ENCODE measurements at places on chromosomes 13 and 19.

DNA sequence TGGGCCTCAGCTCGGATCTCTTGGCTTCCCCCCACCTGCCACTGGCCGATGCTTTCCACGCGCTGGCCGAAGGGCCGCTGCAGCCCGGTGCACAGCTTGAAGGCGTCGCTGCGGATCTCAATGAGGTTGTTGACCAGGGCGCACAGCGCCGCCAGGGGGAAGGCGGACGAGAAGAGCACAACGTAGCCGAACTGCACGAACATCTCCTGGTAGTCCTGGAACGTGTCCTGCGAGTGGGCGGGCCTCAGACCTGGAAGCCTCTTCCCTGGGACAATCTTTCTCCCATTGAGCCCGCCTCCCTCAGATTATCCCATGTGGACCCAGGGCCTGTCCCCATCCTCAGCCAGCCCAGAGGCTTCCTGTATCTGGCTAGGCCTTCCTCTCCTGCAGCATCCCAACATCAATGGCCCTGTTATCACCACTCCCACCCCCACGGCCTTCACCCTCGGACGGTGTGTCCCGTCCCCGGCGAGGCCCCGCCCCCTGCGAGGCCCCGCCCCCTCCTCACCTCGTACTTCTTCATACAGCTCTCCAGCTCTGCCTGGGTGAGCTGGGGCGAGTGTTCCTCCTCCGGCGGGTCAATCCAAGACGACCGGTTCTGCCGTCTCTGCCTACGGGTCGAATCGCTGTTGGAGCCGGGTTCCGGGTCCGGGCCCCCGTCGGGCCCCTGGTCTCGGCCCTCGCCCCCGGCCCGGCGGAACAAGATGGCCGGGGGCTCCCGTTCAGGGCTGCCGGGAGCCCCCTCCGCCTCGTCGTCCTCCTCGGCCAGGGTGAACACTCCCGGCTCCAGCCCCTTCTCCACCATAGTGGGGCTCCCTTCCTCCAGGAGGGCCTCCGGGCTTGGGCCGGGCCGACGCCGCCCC, 6.8 kb downstream of the ANO8 start:
- DNase-seq: no peak

DNA sequence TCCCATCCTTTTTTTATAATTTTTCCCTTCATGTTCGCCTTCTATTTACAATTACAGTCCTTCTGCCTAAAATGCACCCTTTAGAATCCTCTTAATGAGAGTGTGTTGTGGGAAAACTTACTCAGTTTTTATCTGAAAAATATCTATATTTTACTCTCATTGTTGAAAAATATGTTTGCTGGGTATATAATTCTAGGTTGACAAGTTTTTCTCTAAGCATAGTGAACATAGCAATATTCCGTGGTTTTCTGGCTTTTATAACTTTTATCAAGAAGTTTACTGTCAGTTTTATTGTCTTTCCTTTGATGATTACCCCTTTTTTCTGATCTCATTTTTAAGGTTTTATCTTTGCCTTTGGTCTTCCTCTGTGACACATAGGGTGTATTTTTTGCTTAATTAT, 57.3 kb downstream of the UQCRFS1 start:
- DNase-seq: no peak

DNA sequence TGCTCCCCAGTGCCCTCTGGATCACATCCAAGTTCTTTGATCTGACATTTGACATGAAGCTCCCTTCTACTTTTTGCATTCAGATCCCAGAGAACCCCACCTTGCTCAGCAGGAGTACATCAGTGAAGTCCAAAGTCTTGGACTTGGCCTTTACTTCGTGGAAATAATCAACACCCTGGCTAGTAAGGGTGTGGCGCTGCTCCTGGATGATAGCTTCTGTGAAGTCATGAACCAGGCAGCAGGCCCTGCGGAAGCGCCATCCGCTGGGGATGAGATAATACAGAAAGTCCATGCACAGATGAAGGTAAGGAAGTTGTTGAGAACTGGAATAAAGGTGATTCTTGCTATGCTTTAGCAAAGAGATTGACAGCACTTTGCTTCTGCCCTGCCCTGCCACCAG, 43.2 kb downstream of the OR10H4 start:
- DNase-seq: no peak

DNA sequence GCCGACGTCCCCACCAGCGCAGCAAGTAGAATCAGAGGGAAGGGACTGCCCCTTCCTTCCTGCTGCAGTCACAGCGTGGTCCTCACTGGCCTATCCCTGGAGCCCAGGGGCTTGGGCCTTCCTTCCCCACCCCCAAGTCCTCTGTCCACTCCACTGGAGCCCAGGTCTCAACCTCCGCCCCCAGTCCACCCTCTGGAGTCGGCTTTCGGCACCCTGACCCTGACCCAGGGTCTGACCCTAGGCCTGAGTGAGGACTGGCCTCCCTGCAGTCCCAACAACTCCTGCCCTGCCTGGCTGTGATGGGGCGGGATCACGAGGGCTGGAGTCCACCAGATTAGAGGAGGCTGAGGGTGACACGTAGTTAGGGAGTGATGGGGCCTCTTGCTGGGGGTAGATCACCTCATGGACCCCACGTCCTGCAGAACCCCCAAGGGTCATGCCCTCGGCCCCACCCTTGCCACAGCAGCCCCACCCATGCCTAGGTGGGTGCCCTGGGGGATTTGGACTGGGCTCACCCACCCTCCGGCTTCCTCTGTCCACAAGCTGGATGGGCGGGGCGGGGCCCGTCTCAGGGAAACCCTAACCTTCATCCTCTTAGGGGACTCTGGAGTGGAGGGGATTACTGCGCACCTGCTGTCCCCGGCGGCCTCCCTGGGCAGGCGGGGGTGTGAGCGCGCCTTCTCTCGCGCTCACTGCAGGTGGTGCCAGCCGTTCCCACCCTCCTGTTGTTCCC, 3.8 kb downstream of the RAX2 start:
- no peak for DNase-seq

- DNase-seq: no peak
Observed at GRCh38 chr19:31427857-31428256, 78.6 kb upstream of the TSHZ3 start.

DNA sequence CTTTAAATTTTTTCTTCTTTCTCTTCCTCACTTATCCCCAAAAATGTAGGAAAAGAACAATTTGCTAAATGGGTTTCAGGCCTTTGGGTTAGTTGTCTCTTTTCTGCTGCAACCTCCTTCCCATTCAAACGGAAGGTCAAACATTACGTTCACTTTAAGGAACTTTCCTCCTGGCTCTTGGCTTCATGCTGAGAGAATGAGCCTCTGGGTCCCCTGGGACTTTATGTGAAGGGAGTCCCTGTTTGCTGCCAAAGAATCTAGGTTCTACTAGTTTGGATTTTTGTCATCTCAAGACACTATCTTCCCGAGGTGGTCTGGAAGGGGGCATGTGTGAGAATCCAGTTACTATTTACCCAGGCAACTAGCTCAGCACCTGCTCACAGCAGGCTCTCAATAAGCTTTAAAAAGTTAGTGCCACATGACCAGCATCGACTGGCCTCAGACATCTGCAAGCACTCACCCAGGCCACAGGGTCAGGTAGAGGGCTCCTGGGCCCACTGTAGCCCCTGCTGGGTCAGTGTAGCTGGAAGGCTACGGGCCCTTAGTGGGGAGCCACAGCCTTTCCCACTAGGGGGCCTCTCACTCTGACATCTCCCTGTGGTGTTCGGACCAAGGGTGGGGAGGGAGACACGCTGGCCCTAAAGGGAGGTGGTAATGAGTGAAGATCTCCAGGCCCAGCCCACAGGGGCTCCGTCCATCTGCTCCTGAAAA, 40.5 kb downstream of the FAM124A start:
- DNase-seq: no peak

- DNase-seq: no peak
Observed at GRCh38 chr13:92657565-92657964, 569.0 kb upstream of the GPC6 start.

DNA sequence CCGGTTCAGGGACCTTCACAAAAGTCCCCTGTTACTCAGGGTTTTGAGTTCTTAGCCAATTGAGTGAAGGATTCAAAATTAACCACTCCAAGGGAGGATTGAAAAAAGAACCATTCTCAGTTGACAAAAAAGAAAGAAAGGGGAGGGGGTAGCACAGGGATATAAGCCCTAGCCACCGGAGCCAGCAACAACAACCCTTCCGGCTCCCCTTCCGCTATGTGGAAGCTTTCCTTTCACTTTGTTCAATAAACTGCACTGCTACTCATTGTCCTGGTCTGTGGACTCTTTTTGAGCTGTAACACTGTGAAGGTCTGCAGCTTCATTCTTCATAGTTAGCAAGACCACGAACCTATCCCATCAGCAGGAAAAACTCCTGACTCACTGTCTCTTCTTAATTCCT, 1488.1 kb upstream of the PRR20A start:
- no peak for DNase-seq

- peak; percentile 71 for DNase-seq
Observed at GRCh38 chr19:18388100-18388959, 2.4 kb downstream of the GDF15 start.

GRCh38 chr13:32737111-32737571, 150.9 kb downstream of the PDS5B start:
- DNase-seq: no peak

DNA sequence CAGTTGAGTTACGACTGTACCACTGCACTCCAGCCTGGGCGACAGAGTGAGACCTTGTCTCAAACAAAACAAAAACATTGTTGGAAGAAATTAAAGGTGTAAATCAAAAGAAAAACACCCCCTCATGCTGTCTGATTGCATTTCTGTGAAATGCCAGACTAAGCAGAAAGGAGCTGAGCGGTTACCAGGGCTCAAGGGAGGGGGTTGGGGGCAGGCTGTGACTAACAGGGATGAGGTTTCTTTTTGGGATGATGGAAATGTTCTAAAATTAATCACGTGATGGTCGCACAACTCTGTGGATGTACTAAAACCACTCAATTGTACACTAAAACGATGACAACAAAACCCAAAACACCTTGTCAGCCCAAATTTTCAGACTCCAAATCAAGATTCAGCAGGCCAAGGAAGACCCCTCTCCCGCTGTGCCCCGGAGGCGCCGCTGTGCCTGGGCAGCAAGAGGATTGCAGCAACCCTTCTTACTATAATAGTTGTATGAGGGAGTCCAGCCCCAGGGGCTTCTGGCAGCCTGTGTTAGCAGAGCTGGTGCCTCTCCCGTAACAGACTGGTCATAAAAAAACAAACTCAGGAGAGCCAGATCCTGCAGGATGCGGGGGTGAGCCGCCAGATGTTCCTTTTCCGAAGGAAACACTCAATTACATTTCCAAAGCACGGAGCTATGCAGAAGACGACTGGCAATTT, 20.9 kb downstream of the CAPS start:
- DNase-seq: no peak

- no peak for DNase-seq
Observed at GRCh38 chr19:51490676-51491075, 10.9 kb downstream of the SIGLEC12 start.

GRCh38 chr19:39736088-39736487, 1.7 kb downstream of the CLC start:
- DNase-seq: no peak

DNA sequence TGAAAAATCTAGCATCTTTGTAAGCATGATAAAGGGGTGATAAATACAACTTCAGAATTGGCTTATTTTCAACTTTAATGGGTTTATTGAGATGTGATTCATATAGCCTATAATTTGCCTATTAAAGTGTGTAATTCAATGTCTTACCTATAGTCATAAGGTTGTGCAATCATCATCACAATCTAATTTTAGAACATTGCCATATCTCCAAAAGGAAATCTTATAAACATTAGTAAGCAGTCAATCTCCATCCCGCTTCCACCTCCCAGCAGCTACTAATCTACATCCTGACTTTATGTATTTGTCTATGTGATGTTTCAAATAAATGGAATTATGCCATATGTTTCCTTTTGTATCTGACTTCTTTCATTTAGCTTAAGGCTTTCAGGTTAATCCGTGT, 145.2 kb upstream of the KLHL1 start:
- no peak for DNase-seq

DNA sequence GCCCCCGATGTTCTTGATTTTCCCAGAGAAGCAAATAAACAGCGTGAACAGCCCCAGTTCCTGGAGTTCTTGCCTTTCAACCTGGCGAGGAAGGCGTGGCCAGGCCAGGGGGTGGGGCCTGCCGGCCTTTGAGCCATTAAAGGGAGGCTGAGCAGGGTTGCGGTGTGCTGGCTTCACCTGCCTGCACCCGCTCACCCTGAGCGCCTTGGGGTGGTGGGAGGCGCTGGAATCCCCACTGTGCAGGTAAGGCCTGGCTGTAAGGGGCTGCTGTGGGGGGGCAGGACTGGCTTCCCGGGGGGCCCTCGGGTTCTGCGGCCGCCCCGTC, 2.7 kb upstream of the MISP start:
- no peak for DNase-seq

GRCh38 chr19:947707-948539, 22.1 kb downstream of the ARID3A start:
- no peak for DNase-seq

DNA sequence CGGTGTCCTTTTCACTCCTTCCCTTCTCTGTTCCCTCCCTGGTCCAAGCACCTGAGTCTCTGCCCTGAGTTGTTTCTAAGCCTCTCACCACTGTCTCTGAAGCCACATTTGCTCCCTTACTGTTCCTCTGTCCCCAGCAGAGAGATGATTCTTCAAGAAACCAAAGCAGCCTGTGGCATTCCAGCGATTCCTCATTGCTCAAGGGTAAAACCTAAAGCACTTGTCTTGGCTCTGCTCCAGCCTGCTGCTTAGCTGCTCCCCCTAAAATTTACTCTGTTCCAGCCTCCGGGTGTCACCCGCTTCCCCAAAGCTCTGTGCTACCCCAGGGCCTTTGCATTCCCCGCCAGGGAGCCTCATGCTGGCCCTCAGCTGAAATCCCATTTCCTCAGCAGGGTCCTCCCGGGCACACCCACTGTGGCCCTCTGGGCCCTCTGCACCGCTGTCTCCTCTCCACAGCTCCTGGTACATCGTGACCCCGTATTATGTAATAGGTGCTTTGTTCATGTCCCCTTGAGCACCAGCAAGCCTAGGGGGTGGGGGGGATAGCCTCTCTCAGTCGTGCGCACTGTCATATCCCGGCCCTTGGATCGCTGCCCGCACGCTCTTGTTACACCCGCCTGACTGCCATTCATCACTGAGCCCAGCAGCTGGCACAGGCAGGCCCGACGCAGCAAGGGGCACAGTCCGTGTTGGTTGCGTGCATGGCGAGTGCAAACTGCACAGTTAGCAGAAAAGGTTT, 15.8 kb downstream of the TECR start:
- DNase-seq: no peak

DNA sequence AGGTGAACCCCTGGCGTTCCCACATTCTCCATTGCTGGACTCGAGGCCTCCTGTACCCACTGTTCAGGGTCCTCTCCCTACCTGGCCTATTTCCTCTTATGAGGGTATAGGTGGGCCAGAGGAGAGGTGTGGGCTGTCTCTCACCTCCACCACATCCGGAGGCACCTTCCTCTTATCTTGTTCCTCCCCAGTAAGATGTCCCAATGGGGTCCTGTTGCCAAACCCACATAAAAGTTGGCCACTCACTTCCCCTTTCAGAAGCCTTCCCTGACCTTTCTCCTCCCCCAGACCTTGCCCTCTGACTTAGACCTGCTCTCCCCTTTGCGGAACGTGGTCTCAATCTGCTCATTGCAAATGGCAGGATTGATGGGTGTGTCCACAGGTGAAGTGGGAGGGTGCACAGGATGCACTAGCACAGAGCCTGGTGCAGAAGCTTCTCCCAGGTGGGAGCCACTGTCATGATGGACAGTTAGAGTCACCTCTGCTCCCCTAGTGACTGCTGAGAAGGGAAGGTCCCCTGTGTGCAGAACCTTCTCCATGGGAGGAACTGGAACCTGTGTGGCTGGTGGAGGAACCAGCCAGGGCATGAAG, 1.3 kb downstream of the CYP4F3 start:
- no peak for DNase-seq

Data from central memory CD8-positive, alpha-beta T cell (primary cell).